ENCODE measurements at places on chromosomes 4 and X.

GRCh38 chr4:46124773-46125413, 1.0 kb upstream of the GABRG1 start:
- H3K4me3 ChIP-seq: peak overlapping the region; percentile 89
- no peak overlapping the region for H3K27ac ChIP-seq
- peaks cover 10% of the 10 kb centered on the region for H3K4me1 ChIP-seq
- peak; percentile 67 for DNase-seq
- H3K27me3 ChIP-seq: no peaks in the 10 kb centered on the region

- H3K27me3 ChIP-seq: no peaks in the 10 kb centered on the region
- H3K4me1 ChIP-seq: no peaks in the 10 kb centered on the region
- no peak overlapping the region for H3K4me3 ChIP-seq
- DNase-seq: no peak
- no peak overlapping the region for H3K27ac ChIP-seq
Measured at GRCh38 chr4:151753056-151753455, 7.8 kb downstream of the GATB start.

DNA sequence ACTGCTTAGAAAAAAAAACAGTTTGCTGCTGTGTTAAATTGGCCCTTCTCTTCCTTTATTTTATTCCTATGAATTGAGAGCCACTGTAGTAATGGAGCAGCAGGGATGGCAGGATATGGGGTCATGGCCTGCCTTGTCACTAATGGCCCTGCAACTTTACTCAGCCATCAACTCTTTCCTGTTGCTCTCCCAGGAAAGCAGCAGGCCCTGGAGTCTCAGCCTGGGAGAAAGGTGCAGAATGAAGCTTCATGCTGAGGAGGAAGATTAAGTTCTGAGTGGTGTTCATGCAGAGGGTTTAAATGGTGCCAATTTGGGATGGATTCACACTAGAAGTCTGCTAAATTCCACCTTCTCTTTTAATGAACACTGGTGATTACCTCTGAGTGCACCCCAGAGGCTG, 285.6 kb downstream of the GPAT3 start:
- peaks cover 7% of the 10 kb centered on the region for H3K36me3 ChIP-seq
- H3K4me1 ChIP-seq: no peaks in the 10 kb centered on the region
- no peak overlapping the region for H3K27ac ChIP-seq
- H3K27me3 ChIP-seq: no peaks in the 10 kb centered on the region
- DNase-seq: no peak

- peaks cover 3% of the 10 kb centered on the region for H3K27me3 ChIP-seq
- H3K4me1 ChIP-seq: no peaks in the 10 kb centered on the region
- no peak overlapping the region for H3K27ac ChIP-seq
- no peak for DNase-seq
- H3K4me3 ChIP-seq: no peak overlapping the region
- H3K36me3 ChIP-seq: no peaks in the 10 kb centered on the region
Measured at GRCh38 chrX:46569621-46570020, 3.9 kb upstream of the CHST7 start.

DNA sequence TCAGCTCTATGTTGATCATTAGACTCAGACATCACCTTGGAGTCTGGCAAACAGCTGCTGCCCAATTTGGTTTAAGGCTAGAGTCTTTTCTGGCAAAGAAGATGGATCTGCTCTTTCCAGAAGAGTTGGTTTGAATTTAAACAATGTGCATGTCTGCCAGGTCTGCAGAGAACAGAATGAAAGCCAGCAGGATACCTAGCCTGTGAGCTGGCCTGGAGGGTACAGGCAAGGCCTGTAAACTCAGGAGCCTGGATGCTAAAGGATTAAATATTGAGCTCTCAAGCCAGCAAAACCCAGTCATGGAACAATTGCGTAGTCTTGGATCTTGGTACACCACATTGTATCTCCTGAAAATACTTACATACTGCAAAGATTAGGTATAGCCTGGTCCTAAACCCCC, 15.6 kb upstream of the PDLIM3 start:
- H3K27me3 ChIP-seq: no peaks in the 10 kb centered on the region
- no peaks in the 10 kb centered on the region for H3K36me3 ChIP-seq
- no peak for DNase-seq
- H3K27ac ChIP-seq: no peak overlapping the region
- no peak overlapping the region for H3K4me3 ChIP-seq
- no peaks in the 10 kb centered on the region for H3K4me1 ChIP-seq

DNA sequence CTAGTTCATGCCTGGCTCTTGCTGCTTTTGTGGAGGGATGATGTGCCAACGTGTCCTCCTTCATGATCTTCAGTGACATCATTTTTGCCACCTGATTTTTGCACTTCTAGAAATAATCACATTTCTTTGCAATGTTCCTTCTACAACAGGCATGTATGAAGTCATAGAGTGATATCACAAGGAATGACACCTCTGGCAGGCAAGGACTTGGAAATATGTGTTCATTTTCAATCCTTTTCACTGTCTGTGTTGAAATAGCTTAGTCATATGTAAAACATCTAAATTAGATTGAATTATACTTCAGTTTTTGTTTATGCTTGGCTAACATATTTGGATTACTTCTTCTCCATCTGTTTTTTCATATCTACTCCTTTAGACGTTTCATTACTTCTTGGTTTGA, 221.2 kb upstream of the STK26 start:
- no peak for DNase-seq
- H3K27ac ChIP-seq: no peak overlapping the region
- no peaks in the 10 kb centered on the region for H3K4me1 ChIP-seq
- H3K36me3 ChIP-seq: no peaks in the 10 kb centered on the region
- H3K4me3 ChIP-seq: no peak overlapping the region

DNA sequence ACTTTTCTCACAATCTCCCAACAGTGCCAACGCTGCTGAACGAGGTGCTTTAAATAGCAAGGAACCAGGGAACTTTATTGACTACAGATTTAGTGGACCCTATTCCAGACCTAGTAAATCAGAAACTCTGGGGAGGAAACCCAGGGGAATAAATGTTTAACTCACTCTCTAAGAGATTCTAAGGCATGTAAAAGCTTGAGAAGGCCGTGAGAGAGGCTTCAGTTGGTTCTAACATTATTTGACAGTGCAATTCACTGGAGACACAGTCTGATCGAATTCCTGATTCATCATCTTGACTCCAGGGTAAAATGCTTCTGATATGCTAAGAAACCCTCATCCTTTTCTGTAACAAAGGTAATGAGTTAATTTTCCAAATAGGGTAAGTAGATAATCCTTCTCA, 494.4 kb downstream of the KCNIP4 start:
- no peak overlapping the region for H3K27ac ChIP-seq
- no peaks in the 10 kb centered on the region for H3K27me3 ChIP-seq
- H3K4me1 ChIP-seq: peaks cover 24% of the 10 kb centered on the region

DNA sequence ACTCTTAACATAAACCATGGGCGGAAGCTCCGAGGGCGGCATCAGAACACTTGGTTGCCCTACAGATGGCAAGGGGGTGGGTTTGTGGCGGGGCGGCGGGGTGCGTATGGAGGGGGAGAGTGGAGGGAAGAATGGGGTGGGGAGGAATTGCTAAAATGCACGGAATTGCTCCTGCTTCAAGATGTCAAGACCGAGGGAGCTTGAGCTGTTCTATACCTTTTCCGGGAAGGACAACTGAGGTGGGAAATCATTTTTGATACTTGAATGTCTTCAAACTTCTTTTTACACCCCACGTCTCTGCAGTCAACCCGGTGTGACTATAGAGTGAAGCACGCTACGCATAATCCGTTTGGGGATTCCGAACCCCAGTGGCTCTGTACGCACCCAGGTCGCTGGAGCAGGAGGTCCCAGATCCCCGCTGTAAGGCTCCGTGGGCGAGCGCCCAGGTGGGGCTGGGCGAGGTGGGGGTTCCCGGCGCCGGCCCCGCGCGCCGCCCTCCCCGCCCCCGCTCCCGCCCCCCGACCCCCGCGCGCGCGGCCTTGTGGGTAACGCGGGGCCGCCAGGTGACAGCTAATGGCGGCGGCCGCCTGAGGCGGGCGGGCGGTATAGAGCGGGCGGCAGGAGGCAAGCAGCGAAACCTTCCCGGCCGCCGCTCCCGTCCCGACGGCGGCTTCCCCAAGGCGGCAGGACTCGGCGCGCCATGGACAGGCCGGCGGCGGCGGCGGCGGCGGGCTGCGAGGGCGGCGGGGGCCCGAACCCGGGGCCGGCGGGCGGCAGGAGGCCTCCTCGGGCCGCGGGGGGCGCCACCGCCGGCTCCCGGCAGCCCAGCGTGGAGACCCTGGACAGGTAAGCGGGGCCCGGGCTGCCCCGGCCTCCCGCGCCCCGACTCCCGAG, at the start of gene MTMR1:
MTMR1 (plus strand) TSS at position 566 of the 894 bp plus-strand sequence; CDS start at position 701, 135 bp downstream.
- H3K27ac ChIP-seq: peak within 1 kb of the TSS; percentile 97
- H3K27me3 ChIP-seq: peaks cover 6% of the 10 kb centered on the region
- H3K4me1 ChIP-seq: peaks cover 16% of the 10 kb centered on the region
- H3K36me3 ChIP-seq: no peaks in the 10 kb centered on the region

DNA sequence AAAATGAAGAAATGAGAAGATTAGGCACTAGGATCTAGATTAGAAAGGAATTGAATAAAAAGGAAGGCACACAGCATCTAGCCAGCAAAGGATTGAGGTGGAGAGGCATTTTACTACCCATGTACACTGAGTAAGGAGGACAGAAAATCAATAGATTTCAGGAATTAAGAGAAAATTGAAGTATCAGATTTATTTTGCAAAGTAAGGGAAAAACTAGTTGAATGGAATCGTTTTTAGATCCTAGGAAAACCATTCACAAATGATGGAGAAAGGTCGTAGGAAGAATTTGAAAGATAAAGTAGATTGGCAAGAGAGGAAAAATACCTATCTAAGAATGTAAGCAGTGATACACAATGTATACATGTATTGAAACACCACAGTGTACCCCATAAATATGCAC, 31.3 kb downstream of the ENOPH1 start:
- no peaks in the 10 kb centered on the region for H3K4me1 ChIP-seq
- DNase-seq: no peak
- H3K27ac ChIP-seq: no peak overlapping the region

DNA sequence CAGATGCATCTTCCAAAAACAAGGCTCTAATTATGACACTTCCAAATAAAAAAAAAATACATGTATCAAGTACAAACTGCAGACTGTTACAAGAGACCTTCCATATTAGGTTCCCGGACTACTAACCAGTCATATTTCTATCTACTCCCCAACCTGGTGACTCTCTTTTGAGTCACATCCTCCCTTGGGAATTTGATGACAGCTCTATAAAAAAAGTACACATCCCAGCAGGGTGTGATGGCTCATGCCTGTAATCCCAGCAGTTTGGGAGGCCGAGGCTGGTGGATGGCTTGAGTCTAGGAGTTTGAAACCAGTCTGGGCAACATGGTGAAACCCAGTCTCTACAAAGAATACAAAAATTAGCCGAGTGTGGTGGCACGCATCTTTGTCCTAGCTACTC, 14.9 kb downstream of the RPGR start:
- no peak overlapping the region for H3K4me3 ChIP-seq
- no peak for DNase-seq
- no peaks in the 10 kb centered on the region for H3K27me3 ChIP-seq
- H3K36me3 ChIP-seq: no peaks in the 10 kb centered on the region

- no peaks in the 10 kb centered on the region for H3K27me3 ChIP-seq
- DNase-seq: no peak
- H3K36me3 ChIP-seq: no peaks in the 10 kb centered on the region
- H3K27ac ChIP-seq: no peak overlapping the region
Measured at GRCh38 chrX:140346729-140347128, 158.1 kb downstream of the SOX3 start.

DNA sequence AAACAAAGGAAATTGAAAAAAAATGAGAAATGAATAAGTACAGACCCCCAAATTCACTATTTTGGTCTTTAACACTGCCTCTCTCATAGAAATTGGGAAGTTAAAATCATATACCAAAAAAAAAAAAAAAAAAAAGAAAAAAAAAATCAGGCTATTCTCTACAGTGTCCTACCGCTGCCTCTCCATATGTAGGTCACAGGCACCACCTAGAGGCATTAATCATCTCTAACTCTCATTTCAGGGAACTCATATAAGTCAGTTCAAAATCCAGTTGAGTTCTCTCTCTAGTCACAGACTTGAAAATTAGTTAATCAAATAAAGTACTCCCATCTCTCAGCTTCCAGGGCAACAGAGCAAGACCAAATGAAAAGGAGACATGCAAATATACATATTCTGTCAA, 47.9 kb downstream of the COX18 start:
- no peak overlapping the region for H3K27ac ChIP-seq
- H3K27me3 ChIP-seq: peaks cover 2% of the 10 kb centered on the region
- H3K4me3 ChIP-seq: no peak overlapping the region
- DNase-seq: no peak
- peaks cover 4% of the 10 kb centered on the region for H3K4me1 ChIP-seq
- no peaks in the 10 kb centered on the region for H3K36me3 ChIP-seq

- no peaks in the 10 kb centered on the region for H3K27me3 ChIP-seq
- peak overlapping the region; percentile 78 for H3K4me3 ChIP-seq
- peak overlapping the region; percentile 69 for H3K27ac ChIP-seq
- no peak for DNase-seq
- H3K36me3 ChIP-seq: no peaks in the 10 kb centered on the region
- peaks cover 8% of the 10 kb centered on the region for H3K4me1 ChIP-seq
Measured at GRCh38 chr4:56410247-56411062, 23.2 kb upstream of the AASDH start.

DNA sequence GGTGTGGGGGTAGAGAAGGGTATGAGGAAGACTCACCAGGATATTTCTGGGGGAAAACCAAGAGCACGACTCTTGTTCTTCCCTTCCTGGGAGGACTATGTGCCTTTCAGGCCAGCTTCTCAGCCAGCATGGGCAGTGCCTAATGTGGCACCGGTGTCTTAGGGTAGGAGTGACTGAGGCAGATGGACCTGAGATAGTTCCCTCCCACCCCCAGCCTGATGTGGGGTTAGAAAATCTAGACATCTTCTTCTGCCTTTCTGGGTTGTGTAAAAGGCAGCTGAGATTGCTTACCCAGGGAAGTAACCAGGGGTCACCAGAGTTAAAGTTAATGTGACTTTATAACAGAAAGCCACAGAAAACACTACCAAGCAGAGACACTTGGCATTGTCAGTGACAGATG, 127.3 kb downstream of the TMA16 start:
- no peaks in the 10 kb centered on the region for H3K36me3 ChIP-seq
- H3K4me1 ChIP-seq: no peaks in the 10 kb centered on the region
- no peaks in the 10 kb centered on the region for H3K27me3 ChIP-seq
- no peak overlapping the region for H3K4me3 ChIP-seq

GRCh38 chrX:34813618-34814017, 129.0 kb upstream of the FAM47B start:
- no peak for DNase-seq
- no peaks in the 10 kb centered on the region for H3K4me1 ChIP-seq
- no peaks in the 10 kb centered on the region for H3K36me3 ChIP-seq
- H3K27ac ChIP-seq: no peak overlapping the region
- H3K27me3 ChIP-seq: no peaks in the 10 kb centered on the region

DNA sequence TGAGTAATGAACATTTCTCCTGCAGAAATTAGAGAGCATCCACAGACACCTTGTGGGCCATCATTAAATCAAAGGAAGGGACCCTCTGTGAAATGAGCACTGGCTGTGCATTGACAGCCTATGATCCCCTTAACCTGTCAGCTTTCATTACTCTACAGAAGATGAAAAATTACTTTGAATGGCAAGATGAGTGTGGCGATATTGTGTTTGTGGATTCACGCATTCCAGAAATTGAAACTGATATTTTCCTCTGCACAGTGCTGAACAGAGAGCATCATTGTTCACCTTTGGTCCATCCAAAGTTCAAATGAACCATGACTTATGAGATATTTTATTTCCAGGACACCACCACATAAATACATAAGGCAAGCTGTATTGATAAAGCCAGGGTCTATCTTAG, 374.8 kb upstream of the ANXA10 start:
- no peak overlapping the region for H3K27ac ChIP-seq
- H3K4me3 ChIP-seq: no peak overlapping the region
- H3K36me3 ChIP-seq: no peaks in the 10 kb centered on the region
- no peak for DNase-seq
- H3K27me3 ChIP-seq: no peaks in the 10 kb centered on the region

All from glutamatergic neuron (in vitro differentiated cells).